Upper lobe of right lung (tissue), 1 donor: ENCODE measurements at places on chromosomes 4 and X.

GRCh38 chr4:57091657-57092162 is 18.5 kb downstream of the IGFBP7 start:
- no peak for DNase-seq

- no peak for DNase-seq
Observed at GRCh38 chr4:98838977-98839618, 89.8 kb downstream of the EIF4E start.

DNA sequence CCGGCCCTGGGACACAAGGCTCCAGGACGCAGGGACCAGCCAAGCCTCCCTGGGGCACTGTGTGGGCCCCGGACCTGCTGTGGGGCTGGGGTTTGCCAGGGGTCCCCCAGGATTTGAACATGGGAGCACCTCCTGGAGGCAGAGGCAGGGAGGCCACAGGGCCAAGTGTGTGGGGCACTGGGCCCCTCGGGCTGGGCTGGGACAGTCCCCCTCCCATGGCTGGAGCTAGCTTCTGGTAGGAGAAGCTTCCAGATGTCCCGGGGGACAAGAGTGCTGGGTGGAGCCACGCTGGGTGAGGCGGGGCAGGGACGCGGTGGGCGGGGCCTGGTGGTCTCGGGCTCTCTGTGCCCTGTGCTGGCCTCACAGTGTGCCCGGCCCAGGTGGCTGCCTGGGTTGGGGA is 18.6 kb downstream of the FGFRL1 start:
- no peak for DNase-seq

GRCh38 chr4:32199639-32200038 is 1479.5 kb downstream of the PCDH7 start:
- no peak for DNase-seq

DNA sequence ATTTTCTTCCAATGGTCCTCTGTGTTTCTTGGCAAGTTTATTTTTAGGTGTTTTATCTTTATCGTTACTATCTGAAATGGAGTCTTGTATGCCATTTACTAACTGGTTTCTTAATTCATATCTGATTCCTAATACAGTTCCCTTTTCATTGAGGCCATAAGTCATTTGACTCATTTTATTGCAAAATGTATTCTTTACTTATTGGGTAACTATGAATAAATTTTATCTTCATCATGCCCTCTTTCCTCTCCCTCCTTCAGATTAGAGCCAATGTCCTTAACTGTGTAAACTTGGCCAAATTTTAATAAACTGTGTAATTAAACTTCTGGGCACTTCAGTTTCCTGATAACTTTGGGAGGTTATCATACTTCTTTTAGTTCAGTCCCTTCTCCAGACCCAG is 19.3 kb upstream of the MSMO1 start:
- DNase-seq: no peak

DNA sequence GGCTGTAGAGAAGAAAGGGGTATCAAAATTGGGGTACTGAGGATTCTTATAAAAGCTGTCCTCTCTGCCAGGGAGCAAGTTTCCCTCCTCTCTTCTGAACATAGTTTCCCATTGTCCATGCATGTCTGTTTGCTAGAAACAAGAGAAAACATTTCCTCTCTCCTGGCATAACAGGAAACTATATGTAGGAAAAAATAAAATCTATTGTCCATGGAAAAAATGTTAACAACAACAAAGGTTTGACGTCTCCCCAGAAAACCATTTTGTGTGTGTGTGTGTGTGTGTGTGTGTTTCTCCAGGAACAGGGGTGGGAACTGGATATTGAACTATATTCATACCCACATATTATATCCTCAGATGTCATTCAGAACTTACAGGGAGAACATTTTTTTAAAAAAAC is 107.2 kb downstream of the GASK1B start:
- no peak for DNase-seq

DNA sequence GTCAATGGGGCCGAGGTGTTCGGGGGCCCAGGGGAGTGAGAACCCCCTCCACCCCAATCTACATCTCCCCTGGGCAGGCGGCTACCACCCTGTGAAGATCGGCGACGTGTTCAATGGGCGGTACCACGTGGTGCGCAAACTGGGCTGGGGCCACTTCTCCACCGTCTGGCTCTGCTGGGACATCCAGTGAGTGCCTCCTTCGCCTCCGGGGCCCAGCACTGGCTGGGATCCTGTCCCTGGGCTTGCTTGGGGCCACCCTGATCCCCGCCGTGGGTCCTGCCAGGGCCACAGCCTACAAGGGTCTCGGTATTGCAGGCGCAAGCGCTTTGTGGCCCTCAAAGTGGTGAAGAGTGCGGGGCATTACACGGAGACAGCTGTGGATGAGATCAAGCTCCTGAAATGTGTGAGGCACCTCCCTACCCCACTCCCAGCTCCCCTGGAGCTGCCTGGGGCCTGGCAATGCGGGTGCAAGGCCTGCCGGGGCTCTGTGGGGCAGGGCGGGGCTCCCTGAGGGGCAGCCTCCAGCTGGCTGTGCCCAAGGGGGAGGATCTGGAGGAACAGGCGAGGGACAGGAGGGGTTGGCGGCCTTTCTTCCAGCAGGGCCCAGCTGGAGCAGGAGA is 697 bp downstream of the SRPK3 start:
- no peak for DNase-seq

DNA sequence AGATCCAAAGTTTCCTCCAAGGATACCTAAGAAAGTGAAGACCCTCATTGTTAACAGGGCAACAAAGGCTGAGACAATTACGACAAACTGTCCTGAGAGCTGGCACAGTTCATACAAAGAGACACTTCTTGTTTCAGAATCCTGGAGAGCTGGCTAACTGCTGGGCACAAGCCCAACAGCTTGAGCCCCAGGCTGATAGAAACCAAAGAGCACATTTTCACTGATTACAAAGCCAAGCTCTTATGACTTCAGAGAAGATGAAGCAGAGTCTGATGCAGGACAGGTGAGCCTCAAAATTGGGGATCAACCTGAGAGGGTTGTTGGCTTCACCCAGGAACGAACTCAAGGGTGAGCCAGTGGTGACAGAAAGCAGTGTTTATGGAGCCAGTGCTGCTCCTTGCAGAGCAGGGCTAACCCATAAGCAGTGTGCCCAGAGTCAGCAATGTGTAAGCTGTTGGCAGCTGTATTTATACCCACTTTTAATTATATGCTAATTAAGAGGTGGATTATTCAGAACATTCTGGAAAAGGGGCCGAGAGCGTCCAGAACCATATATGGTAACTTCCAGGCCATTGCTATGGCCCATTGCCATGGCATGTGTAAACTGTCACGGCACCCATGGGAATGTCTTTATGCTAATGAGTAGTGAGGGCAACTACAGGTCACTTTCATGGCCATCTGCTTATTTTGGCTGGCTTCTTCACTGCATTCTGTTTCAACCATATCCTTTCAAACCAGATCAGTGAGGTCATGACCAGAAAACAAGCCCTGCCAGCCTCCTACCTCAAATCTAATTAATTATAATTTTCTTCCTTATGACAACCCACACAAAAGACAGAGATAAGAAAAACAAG is 183.7 kb downstream of the EVC2 start:
- no peak for DNase-seq

DNA sequence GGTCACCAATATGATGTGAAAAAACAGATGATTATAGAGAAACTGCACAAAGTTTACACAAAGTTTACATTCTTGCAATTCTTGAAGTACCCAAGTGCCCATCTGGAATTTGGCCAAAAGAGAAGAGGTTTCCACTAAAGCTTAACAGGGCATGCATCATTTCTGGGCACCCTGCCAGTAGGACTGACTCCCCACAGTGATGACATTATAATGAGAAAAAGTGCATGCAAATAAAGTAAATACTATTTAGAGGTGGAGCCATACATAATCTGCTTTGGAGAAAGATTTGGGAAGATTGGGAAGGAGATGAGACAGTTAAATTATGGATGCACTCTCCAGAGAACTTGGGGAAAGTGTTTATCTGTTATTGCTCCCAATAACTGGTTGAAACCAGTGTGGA is 93.7 kb upstream of the TRPC3 start:
- DNase-seq: peak; percentile 70

DNA sequence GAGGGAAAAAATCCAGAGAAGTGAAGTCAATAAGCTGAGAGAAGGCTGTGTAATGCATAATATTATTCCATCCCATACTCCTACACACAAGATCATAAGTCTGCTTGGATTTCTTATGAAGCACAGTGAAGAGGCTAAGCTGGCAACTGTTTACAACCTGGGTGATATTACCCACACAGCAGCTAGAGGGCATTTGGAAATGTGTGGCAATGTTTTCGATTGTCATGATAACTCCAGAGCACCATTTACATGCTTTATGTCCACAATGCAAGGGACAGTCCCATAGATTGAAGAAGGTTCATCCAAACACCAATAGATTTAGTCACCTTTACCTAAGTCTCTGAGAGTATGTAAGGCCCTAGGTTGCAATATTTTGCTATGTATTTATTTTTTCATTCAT is 412.2 kb downstream of the PPP3CA start:
- DNase-seq: no peak

- DNase-seq: peak; percentile 72
Observed at GRCh38 chrX:67780694-67781109, 236.9 kb downstream of the AR start.

- no peak for DNase-seq
Observed at GRCh38 chr4:120355881-120356280, 289.2 kb upstream of the MAD2L1 start.

DNA sequence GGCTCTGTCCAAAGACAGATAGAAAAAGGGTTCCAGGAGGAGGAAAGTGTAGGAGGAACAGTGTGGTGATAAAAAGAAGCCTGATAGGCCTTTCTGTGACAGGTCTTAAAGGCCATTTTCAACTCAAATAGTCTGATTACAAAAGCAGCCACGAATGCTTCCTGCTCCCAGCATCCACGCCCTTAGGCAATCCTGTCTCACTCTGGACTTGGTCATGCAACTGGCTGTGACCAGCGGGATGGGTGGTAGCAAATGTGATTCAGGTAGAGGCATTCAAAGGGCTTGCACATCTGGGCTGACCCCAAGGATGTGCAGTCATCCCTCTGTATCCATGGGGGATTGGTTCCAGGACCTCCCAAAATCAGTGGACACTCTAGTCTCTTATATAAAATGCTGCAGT is 14.4 kb upstream of the SEPSECS start:
- no peak for DNase-seq

DNA sequence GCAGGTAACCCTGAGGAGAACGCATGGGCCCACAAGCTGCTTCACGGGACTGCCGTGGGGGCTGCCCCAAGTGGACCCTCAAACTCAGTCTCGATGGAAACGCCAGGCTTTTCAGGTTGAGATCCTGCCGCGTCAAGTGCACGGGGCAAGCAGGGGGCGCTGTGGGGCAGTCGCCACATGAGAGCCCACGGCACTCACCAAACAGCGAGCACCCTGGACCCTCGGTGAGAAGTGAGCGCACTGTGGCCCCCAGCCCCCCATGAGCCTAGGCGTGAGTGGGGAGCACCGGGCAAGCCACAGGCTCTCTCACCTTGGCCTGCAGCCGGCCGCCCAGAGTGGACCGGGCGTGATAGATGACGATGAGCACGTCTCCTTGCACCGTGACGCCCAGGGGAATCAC is 50.9 kb upstream of the CPLX1 start:
- DNase-seq: no peak

DNA sequence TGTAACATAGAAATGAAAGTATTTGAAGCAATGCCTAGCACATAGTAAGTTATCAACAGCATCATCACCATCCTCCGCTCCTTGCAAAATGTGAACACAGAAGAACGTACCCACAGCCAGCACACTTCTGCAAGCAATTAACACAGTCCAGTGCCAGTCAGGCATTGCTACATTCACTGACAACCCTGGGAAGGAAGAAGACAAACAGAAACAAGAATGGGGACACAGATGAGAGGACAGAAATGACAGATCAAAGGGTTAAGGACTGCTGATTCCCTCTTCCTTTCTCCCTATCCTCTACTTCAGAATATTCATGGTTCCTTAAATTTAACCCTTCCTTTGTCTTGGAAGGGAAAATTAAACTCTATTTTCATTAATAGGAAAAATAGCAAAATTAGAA is 53.1 kb downstream of the CHM start:
- DNase-seq: no peak

DNA sequence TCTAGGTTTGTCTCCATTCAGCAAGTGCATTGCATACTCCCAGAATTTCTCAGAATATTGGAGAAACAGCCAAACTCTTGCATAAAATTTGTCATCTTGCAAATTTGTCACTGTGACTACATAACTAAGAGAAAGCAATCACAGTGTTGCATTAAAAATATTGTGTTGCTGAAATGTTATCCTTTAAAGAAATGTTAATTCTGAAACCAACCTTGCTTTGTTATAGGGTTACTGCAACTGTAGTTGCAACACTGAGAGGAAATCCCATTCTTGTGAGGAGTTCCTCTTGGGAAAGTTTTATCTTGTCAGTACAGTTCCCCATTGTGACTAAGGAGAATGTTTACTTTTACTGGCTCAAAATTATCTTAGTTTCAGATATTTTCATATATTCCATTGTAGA is 20.9 kb downstream of the CYBB start:
- no peak for DNase-seq

- no peak for DNase-seq
Observed at GRCh38 chrX:140510895-140511295, 6.0 kb upstream of the SOX3 start.

DNA sequence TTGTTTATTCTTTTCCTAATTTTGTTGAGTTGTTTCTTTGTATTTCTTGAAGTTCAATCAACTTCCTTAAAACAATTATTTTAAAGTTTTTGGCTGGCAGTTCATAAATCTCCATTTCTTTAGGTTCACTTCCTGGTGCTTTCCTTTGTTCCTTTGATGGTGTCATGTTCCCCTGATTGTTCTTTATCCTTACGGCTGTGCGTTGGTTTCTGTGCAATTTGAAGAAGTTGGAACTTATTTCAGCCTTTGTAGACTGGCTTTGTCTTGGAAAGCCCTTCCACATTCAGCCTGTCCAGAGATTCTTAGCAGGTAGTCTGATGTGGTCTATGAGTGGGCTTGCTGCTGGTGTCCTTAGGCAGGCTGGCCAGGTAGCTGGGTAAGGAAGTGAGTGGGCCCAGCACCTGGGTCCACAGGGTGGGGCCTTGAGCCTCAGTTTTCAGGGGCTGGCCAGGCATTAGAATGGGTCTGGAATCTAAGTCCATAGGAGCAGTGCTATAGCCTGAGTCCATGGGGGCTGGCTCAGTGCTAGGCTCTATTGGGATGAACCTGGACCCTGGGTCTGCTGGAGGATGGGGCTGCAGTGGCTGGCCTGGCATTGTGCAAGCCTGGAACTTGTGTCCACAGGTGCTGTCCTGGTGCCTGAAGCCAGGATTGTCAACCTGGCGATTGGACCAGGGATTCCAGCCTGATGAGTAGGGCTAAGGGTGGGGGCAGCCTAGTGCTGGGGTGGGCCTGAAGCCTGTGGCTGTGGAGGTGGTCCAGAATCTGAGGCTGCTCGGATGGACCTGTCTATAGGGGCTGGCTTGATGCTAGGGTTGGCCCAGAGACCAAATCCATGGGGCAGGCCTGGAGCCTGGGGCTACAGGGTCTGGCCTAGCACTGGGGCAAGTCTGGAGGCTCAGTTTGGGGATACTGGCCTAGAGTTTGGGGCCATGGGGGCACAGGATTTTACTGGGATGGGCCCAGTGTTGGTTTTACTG is 152.4 kb downstream of the STAG2 start:
- DNase-seq: no peak

DNA sequence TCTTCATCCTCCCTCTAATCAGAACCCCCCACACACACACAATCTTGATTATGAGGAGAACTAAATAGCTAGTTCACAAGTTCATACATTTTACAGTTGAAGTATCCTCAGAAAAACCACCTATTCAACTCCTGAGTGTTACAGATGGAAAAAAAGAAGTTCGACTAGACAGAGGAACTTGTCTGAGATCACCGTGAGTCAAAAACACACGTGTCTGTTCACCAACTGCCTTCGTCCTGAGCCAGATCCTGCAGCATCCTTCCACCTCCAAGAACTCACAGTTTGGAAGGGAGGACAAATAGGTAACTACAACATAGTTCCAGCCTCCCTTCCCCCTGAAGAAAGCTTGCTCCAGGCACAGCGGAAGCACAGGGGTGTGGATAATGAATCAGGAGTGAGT is 19.0 kb upstream of the IRAK1 start:
- no peak for DNase-seq
